SJSA1 (cell line): ENCODE measurements at places on chromosomes 11 and 22. TPM values are rescaled to one million over a fixed set of nuclear protein-coding genes. Genes with fewer than 3 reads are reported as not detected.

DNA sequence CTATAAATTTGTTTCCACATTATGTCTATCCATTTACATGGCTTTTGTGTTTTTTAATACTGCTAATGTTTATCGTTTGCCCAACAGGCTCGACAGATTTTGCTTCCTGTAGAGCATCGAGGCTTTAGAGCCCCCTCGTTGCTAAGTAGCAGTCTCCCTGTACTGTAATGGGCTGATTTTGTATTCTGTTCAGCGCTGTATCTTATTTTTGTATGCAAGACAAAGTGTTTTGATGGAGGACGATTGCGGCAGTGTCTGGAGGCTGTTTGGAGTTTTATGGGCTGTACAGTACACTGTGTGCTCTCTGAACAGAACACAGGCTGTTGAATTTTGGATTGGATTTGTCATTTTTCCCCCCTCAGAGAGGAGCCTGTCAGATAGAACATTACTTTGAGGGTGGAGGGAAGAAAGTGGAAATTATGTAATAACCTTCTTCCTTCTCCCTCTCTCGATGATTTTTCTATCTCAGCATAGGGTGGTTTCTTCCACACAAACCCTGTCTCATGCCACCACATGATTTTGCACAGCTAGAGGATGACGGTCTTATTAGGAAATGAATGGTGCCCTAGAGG, 104.4 kb downstream of the ZBTB16 start:
- DNase-seq: no peak

GRCh38 chr11:96062134-96062533, 138.2 kb upstream of the MTMR2 start:
- no peak for DNase-seq

GRCh38 chr22:47154621-47155081, 392.2 kb downstream of the TBC1D22A start:
- no peak for DNase-seq

DNA sequence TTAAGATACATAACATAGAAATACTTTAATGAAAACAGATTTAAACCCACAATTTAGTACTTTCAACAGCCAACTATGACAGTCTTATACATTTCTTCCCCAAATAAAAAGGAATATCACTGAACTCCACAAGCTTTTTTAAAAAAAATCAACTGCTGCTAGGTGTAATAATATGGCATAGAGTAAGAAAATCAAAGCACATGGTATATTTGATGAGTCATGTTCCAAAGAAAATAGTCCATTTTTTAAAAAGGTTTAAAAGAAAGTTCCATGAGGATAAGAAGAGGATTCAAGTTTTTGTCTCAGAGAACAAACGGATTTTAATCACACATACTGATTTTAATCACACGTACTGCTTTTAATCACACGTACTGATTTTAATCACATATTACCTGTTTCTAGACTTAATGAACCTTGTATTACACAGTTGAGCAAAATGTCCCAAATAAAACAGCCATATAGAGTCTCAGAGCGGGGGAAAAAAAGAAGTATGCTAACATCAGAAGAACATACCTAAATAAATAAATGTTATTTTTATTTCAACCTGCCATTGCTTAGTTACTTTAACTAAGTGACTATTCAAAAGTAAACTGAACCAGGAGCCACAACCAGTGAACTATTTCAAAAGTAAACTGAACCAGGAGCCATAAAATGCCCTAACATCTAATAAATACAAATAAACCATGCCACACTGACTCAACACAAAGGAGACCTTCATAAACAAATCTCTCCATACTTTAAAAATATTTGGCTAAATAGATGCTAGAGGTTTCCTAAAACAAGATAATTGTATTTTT, 198.4 kb downstream of the SBF2 start:
- DNase-seq: no peak

DNA sequence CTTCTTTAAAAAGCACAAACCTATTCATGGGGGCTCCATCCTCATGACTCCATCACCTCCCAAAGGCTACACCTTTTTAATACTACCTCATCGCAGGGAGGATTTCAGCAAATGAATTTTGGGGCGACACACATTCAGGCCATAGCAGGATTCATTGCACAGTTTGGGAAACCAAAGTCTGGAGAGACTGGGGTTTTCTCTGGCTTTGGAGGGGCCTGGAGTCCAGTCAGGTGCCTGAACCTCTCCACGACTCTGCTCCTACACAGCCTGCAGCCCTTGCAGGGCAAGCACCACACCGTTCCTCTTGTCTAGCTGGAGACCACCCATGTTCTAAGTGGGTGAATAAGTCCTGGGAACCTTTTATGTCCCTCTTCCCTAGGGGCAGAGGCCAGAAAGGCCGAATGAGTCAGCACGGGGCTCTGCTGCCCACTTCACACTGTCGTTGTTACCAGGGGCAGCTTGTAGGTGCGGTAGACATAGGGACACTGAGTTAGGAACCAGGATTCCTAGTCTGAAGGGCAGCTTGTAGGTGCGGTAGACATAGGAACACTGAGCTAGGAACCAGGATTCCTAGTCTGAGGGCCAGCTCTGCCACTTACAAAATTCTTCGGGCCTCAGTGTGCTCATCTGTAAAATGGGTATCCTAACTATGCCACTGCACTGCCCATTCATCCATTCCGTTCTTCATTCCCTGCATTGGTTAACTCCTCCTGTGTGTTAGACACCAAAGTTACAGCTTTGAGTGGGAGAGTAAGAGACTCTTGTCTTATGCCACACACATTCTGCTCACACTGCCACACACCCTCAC, 251.7 kb upstream of the B3GAT1 start:
- no peak for DNase-seq

DNA sequence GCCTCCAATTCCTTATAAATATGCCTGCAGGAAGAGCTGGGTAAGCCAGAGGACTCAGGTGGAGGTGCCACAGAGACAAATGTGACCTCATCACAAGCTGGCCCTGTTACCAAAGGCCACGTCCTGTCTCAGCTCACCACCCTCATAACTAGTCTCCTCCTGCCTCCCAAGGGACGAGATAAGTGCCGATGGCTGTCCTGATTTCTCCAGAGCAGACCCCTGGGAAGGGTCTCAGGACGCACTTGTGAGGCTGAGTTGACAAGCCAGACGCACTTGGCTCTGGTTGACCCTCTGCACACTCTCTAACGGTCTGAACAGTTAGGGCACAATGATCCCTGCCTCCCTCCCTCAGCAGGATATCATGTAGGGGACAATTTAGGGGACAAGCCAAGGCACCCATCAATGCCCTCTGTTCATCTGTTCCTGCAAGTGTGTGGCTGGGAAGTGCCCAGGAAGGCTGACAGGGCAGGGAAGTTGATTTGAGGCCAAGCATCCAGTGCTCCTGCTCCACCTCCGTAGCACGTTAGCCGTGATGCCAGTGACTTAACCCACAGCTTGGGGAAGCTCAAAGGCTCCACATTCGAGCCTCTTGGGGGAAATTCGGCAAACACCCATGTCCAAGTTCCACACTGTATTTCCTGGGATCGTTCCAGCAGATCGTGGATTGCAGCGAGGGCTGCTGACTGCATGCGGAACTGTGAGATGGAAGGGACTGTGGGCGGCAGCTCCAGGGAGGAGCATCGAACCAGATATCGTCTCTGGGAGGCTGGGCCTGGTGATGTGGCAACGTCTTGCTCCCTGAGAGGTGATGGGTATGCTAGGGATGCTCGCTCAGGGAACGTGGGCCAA, 2.8 kb downstream of the SMIM38 start:
- DNase-seq: no peak

DNA sequence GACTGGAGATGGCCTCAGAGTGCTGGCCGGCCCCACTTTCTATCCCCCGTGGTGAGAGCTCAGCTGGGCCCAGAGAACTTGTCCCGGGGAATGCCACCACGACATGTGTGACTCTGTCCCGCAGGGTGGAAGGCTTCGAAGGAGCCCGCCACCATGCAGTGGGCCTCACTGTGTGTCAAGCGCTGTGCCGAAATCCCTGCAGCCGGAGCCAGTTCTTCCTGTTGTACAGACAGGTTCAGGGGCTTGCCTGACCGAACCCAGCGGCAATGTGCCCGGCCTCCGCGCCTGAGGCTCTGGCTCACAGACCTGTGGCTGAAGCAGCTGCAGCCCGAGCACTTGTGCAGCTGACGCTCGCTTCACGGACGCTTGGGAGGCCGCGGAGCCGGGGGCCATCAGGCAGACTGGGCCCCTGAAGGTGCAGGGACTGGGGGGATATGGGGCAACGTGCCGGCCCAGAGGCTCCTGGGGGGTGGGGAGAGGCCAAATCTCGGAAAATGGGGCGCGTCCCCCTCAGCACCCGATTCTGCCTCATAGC, 650 bp downstream of the PPM1F start:
- no peak for DNase-seq

DNA sequence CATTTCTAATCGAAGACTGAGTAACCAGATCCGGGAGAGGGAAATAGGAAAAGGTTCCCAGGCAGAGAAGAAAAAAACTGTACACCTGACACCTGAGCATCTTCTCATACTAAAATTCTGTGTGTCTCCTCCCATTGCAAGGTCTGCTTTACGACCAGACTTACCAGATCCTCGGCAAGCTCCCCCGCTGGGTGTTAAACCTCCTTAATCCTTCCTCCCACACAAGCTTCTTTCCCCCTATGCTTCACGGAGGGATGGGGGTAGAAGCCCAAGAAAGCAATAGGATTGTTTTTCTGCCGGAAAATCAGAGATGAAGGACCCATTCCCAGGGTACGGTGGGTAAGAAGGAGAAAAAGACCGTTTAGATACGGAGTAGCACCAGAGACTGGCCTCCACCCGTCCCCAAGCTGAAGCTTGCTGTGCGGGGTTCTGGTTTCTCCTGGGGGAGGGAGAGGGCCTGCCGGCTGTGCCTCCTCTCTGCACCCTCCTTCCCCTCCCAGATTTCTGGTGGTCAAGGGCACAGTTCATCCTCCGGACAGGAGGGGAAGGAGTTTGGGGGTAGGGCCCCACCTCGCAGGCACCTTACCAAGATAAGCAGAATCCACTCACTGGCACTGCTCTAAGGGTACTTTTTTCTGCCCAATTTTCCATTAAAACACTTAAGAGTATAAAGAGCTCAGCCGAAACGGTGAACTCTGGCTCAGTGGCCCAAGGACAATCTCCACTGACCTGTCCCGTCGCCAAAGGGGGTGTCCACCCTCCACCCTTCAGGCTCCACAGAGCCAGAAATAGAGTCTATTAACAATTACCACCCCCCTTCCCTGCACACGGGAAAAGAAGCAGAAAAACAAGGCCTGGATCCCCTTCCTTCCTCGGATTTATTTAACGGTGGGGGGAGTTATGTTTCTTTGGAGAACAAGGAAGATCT, 1.2 kb downstream of the TOB2 start:
- peak; percentile 51 for DNase-seq

DNA sequence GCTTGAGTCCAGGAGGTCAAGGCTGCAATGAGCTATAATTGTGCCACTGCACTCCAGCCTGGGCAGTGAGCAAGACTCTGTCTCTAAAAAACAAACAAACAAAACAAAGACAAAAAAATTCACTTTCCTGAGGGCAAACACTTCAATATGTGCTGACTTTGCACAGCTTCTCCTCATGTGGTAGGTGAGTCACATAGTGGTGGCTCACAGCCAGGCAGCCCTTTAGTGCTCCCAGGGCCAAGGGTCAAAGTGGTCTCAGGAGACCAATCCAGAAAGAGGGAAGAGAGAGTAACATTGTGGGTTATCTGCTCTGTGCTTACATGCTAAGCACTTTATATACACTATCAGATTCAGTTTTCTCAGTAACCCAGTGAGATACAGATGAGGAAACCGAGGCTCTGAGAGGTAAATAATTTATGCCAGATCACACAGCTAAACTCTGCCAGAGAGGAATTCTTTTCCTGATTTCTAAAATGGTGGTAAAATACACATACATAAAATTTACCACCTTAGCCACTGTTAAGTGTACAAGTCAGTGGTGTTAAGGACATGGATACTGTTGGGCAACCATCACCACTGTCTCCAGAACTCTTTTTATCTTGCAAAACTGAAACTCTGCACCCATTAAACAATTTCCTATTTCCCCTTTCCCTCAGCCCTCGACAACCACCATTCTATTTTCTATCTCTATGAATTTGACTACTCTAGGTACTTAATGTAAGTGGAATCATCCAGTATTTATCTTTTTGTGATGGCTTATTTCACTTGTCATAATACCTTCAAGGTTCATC, 231.7 kb upstream of the NARS2 start:
- DNase-seq: peak; percentile 48

GRCh38 chr22:37961062-37961461, 7.6 kb downstream of the POLR2F start:
- DNase-seq: no peak

- DNase-seq: no peak
Observed at GRCh38 chr11:96567667-96568066, 177.9 kb downstream of the JRKL start.

GRCh38 chr22:47161631-47162030, 399.2 kb downstream of the TBC1D22A start:
- DNase-seq: peak; percentile 32

DNA sequence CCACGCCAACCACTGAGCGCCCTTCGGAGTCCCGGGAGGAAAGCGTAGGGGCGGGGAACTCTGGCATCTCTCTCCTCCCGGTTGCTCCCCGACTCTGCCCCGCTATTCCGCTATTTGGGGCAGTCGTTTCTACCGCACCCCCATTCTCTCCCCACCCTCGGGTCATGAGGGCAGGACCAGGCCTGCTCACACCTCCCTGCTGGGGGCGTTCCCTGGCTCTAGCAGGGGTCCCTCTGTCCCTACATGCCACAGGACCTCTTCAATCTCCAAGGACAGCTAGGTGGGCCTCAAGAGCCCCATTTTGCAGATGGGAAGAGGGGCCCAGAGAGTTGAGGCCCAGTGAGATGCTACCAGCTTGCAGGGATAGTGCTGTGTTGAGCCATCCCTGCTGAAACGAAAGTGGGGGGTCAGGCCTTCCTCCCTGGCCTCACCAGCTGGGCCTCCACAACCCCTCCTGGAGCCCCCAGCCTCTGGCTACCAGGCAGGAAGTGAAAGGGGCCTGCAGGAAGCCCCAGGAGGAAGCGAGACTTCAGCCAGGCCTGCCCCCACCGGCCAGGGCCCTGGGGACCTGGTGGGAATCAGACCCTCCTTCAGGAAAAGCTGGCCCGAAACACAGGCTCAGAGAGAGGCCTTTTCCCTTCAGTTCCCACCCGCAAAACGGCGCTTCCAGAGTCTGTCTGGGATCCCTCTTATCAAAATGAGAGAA, 5.5 kb upstream of the SHISA8 start:
- no peak for DNase-seq

- no peak for DNase-seq
Observed at GRCh38 chr22:37100589-37101127, 8.9 kb downstream of the TMPRSS6 start.

DNA sequence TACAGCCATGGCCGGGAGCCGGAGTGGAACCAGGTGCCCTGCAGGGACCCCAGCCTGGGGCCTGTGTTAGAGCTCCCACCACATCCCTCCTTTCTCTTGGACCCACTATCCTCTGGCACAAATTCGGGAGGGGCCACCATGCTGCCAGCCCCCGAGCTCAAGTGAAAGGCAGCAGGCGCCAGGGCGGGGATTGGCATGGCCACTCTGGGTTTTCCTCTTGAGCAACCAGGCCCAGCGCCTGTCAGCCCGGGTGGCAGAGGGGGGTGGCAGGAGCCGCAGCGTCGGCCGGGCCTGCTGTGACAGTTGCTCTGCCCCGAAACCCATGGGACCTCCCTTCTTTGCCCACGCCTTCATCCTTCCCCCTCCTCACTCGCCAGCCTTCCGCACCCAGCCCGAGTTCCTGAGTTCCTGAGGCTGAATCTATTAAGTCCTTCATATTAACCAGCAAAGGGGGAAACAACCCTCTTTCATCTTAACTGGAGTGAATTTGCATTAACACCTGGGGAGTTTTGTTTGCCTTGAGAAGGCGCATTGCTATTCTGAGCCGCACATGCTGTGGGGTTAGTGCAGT, 16.8 kb upstream of the CABP7 start:
- no peak for DNase-seq

Gene INTS4
- 13.9 and 14.3 TPM in 2 replicates for total RNA-seq

Gene OR10G4
- not detected in 2 replicates for total RNA-seq

Gene PKDREJ
- total RNA-seq: not detected in 2 replicates

Gene CELSR1
- 0.41 and 1.1 TPM in 2 replicates for total RNA-seq

Gene CDHR5
- not detected in 2 replicates for total RNA-seq
